Pulmonary artery endothelial cell (primary cell): ENCODE measurements at places on chromosomes 3 and 15.

DNA sequence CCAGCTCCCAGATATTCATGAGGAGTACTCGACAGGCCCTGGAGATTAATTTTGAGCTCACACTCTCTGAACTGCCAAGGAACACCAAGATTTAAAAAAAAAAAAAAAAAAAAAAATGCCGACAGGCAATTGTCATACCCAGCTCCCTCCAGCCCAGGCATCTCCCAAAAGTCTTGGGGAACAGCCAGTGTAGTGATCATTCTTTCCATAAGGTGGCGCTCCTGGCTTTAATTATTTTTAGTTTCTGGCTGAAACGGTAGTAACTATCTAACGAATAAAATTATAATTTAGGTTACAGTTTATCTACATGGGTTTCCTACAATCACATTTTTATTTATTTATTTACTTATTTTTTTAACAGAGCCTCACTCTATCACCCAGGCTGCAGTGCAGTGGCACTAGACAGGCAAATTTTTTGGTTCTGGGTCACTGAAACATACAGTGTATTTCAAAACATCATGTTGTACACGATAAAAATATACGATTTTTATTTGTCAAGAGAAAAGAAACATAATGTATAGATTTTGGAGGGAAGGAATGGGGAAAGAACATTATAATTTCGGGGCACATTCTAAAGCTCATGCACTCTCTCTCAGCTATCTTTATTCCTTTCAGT, 157.3 kb downstream of the ADAMTS9 start:
- no peak for DNase-seq

DNA sequence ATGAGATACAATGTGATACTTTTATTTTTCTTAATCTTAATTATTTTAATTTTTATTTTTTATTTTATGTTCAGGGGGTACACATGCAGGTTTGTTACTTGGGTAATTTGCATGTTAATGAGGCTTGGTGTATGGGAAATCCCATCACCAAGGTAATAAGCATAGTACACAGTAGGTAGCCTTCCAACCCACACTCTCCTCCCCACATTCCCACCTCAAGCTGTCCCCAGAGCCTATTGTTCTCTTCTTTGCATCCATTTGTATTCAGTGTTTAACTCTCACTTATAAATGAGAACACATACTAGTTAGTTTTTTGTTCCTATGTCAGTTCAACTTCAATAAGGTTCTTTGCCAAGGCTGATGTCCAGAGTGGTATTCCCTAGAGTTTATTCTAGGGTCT, 1375.4 kb downstream of the NSUN3 start:
- no peak for DNase-seq

DNA sequence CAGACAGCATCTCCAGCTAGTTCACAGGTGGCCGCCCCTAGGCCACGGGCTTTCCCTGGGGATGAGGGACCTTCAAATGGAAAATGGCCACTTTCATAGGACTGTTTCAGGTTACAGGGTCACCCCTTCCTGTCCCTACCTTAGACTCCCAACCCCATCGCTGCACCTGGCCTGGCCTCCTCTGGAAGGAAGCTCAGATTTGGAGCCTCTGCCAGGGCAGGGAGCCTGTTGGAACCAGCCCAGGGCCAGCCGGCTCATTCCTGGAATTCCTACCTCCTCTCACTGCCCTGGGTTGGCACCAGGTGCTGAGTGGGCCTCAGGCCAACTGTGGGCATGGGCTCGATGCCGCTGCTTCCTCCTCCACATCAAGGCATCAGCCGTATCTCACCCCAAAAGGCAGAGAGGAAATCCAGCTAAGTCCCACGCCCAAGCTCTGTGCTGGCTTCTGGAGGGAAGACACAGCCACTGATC, 42.2 kb downstream of the KLHL25 start:
- DNase-seq: no peak

DNA sequence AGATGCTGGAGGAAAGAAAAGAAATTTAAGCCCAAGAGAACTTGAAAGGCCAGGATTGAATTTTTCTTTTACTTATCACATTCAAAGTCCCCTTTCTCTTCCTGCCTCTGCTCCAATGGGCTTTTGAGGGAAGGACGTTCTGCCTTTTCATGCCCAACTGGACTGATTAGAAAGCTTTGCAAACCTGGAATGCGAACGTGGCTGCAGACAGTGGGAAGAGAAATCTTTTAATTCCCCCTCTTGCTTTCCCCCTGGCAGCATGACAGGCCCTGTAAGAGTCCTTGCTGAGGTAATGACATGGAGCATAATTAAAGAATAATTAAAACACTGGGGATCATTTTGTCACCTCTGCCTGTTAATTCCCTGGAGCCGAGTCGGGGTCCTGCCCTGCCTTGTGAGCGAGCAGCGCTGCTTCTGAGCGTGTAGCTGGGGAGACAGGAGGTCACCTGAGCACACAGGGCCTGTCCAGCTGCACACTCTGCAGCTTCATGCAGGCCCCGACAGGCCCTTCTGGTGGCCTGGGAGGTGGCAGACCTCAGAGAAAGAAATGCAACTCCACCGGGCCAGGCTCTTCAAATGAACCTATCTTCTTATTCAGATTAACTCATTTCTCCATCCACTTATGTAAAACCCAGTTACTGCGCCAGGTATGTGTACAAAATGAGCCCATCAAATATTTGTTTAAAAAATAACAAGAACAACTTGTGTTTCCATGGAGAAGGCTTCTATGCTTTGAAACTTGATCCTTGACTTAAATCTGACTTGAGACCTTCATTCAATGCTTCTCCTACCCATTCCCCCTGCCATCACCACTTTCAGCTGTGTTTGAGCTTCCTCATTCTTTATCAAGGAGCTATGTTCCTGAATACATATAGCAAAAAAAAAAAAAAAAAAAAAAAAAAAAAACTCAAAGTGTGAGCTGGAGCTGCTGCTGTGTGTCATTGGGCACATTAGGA, 628.2 kb upstream of the CFAP20DC start:
- DNase-seq: no peak

- no peak for DNase-seq
Observed at GRCh38 chr15:62164014-62164395, 1.1 kb downstream of the C2CD4B start.

- peak; percentile 27 for DNase-seq
Observed at GRCh38 chr3:197791113-197791891, at the start of gene LRCH3. LRCH3 (plus strand) TSS chr3:197791254; CDS start chr3:197791279, 25 bp downstream.
